Stimulated activated CD4-positive, alpha-beta T cell treated with anti-CD3 and anti-CD28 coated beads, Interleukin-1b, Interleukin-23, amount 100 ng/mL, for 1 hour (primary cell): ENCODE measurements at places on chromosomes 11 and 22.

- DNase-seq: peak; percentile 36
These were observed 7.3 kb downstream of the ADORA2A start for GRCh38 chr22:24434471-24435322.

DNA sequence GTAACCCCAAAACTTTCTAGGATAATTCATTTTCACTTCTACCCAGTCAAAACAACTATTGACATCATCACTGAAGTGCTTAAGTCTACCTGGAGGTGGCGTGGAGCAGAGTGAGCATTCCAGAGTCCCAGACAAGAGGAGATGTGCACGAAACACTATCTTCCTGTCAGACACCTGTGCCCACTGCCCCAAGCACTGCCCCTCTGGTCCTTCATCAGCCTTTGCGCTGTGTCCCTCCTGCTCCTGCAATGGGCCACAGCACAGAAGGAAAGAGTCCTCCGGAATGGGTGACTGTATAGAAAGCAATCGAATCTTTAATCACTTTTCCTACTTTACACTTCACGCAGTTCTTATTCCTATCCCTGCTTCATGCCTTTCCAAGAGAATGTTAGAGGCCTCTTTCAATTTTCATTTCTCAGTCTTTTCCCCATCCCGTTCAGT, 512 bp upstream of the GRIA4 start:
- no peak for DNase-seq

DNA sequence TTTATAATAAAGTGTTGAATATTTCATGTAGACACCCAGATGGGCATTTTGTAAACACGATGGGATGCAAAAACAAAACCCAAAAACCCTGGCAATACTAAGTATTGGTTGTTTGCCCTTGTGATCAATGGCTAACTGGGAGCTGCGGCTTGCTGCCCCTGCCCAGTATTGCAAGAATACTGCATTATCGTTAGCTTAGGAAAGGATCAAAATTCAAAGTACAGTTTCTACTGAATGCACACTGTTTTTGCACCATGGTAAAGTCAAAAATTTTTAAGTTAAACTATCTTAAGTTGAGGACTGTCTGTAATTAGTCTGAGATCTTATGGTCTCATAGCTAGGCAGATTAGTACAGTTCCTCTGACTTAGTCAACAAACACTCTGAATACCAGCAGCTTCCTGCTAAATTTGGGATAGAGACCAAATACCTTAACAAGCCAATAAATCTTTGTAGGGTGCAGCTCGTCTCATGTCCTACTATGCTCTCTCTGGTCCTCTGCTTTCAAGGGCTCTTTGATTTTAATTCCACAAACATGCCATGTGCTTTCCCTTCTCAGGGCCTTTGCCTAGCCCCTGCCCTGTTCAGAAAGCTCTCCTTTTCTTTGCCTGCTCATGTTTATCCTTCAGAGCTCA, 4.0 kb downstream of the CCDC90B start:
- DNase-seq: no peak

- no peak for DNase-seq
These were observed 65.2 kb upstream of the A4GALT start for GRCh38 chr22:42785706-42786499.

DNA sequence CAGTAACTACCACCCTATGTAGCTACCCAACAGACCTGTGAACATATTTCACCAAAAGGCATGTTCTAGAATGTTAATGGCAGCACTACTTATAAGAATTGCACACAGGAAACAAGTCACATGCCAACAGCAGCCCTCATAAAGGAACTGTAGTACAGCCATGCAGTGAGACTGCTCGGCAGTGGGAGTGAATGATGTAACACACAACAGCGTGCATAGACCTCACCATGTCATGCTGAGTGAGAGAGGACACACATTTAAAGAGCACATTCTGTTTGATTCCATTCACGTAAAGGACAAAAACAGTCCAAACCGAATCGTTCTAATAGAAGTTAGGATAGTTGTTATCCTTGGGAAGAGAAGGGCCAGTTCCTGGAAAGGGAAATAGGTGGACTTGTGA, 27.2 kb upstream of the KIRREL3 start:
- DNase-seq: no peak

DNA sequence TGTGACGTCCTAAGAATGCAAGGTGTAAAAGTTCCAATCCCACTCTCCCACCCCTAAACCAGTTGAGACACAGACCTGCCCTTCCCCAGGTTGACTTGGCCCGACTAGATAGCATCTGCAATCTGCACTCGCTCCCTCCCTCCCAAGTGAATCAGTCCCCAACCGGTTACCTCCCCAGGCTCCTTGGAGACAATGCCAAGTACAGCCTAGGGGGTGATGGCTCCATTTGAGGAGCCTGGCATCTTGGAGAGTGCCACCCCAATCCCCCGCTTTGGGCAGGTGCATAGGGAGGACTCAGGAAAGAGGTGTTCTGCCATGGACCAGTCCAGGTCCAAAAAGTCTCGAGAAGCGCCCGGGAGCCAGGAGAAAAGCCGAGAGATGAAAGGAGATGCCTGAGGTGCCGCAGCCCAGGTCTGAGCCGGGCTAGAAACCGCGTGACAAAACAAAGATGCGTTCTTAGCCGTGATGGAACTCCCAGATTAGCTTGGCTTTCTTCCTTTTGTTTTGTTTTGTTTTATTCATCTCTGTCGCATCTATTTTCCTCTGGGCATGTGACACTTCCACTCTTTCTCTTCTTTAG, 18.7 kb upstream of the SNX32 start:
- no peak for DNase-seq

GRCh38 chr11:56782167-56782847, 33.8 kb upstream of the OR9G4 start:
- no peak for DNase-seq

GRCh38 chr22:41429951-41430332, 16.7 kb downstream of the TOB2 start:
- DNase-seq: no peak
